M059J (cell line): ENCODE measurements at places on chromosomes 1 and 21. TPM values are rescaled to one million over a fixed set of nuclear protein-coding genes. Genes with fewer than 3 reads are reported as not detected.

- peak; percentile 45 for DNase-seq
These were observed 127.7 kb downstream of the S1PR1 start for GRCh38 chr1:101364370-101365120.

DNA sequence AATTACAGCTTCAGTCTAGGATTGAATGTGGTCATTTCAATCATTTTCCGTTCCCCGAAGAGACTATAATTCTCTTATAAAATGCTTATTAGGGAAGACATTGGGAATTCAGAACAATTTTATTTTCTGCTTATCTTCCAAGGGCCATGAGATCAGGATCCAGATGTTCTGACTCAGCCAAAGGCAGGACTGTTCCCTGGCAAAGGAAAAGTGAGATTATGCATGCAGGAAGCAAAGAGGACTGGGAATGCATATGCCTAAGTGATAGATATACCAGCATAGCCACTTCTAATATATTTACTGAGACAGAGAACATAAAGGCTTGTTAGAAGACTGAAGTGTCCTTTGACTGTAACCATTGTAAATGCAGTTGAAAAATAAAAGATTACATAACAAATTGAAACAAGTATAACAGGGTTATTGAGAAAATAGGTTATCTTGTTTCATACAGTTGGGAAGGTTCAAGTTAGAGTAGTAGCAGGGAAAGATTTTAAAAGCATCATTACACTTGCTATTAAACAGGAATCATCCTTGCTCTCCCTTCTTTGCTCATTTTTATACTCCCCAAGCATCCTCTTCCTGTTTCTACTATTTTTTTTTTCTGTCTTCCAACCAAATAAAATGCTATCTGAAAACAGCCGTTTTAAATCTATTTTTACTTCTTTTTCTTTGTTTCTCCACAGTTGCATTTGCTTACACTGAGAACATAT, 439.6 kb upstream of the ADAMTS5 start:
- DNase-seq, result no peak

Gene TCHH
- total RNA-seq, result not detected in 2 replicates

Gene C21orf58
- total RNA-seq, result 11.2 and 16.2 TPM in 2 replicates

- no peak for DNase-seq
These were observed 220.3 kb downstream of the GRIK1 start for GRCh38 chr21:29719521-29719920.

Gene C1orf226
- total RNA-seq, result 2.2 and 2.6 TPM in 2 replicates

GRCh38 chr21:31236528-31236927, 107.5 kb downstream of the TIAM1 start:
- DNase-seq, result no peak

Gene WNT3A
- total RNA-seq, result not detected in 2 replicates

- DNase-seq, result no peak
These were observed 13.1 kb upstream of the USP1 start for GRCh38 chr1:62423580-62424242.

- peak; percentile 42 for DNase-seq
These were observed 77.5 kb downstream of the DNTTIP2 start for GRCh38 chr1:93801471-93801870.

- DNase-seq, result peak; percentile 67
These were observed 304.9 kb downstream of the KCNH1 start for GRCh38 chr1:210828996-210829596.

DNA sequence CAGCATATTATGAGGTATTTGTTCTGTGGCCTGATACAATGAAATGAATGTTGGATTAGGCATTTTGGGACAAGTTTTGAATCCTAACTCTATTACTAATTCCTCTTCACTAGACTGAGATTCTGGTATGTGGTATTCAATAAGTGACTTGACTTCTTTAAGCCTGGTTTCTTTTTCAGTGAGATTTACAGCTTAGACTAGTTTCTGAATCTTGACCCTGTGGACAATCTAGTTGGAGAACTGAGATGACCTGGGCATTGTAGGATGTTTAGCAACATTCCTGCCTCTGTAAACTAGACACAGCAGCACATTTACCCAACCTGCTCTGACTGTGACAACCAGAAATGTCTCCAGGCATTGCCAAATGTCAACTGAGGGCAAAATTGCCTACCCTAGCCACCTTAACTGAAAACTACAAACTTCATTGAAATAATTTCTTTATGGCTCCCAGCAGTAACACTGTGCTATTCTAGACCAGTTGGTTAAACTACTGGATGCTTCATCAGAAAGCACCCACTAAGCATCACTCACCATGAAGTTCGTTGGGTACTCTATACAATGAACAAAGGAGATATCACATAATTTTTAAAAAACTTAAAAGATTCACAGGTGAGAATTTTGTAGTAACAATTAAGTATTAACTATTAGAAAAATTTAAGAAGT, 16.8 kb downstream of the PTPRC start:
- peak; percentile 75 for DNase-seq
